Brain pericyte (primary cell): ENCODE measurements at places on chromosomes 16 and 17.

GRCh38 chr17:79323566-79323965, 248.9 kb downstream of the ENGASE start:
- no peak for DNase-seq

DNA sequence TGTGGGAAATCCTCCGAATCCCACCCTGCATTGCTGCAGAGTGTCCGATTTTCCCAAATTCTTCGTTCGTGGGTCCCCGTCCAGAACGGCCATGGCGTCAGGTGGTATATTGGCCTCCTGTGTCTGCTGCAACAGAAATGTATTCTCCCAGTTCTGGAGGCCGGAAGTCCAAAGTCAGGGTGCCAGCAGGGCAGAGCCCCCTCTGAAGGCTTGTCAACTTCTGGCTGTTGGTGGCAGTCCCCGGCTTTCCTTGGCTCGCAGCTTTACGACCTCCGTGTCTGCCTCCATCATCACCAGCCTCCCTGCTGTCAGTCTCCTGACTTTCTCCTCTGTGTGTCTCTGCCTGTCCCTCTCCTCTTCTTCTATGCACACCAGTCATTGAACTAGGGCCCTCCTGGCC, 142.1 kb upstream of the FOXF1 start:
- no peak for DNase-seq

- DNase-seq: no peak
Observed at GRCh38 chr16:25219070-25219737, 2.5 kb downstream of the AQP8 start.

- no peak for DNase-seq
Observed at GRCh38 chr17:65794572-65794971, 233.1 kb upstream of the AXIN2 start.

DNA sequence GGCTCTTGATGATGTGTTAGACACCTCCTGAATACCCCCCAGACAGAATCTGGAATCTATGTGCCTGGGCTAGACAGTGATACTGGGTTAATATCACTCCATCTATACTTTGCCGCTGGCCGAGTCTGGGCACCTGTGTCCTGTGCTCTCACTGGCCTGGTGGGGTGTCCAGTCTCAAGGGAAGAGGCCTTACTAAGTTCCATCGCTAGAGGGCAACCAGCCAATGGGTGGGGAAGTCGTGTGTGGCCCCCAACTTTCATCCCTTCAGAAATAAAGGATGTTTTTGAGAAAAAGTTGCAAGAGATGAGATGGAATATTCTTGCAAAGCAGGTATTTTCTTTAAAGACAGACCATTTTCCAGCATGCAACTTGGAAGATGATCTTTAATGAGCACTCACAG, 1.6 kb upstream of the GLP2R start:
- DNase-seq: no peak
